ENCODE measurements at places on chromosomes 2 and 18.

GRCh38 chr18:46630160-46630559, 26.9 kb downstream of the LOXHD1 start:
- no peaks in the 10 kb centered on the region for H3K36me3 ChIP-seq
- peaks cover 5% of the 10 kb centered on the region for H3K4me1 ChIP-seq
- H3K27ac ChIP-seq = no peak overlapping the region
- DNase-seq = no peak

DNA sequence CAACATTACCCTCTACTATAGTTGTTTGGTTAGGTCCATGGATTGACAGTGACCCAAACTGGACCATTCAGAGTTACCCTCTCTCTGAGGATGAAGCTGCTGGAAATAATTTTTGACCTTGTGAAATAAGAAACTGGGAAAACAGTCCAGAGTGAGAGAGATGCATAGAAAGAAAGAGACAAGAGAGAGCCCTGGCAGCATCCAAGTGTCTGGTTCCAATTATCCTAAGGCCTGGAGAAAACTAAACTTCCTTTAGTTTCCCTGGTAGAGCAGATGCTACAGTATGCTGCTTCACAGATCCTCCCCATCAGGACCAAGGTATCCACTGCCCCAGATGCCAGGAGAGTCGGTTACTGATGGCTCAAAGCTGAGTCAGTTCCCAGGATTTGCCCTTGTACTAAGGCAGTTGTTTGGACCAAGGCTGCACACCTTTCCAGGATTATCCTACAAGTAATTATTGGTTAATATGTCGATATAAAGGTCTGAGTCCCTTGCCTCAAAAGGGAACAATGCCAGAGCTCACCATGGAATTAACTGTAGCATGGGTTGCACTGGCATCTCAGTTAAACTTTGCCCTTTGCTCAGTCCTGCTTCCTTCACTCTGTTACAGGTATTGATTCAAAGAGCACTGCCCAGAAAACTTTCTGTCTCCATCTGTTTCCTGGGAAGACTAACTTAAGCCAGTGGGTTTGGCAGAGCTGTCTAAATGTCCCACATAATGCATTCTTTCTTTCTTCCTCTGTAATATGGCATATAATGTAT, 14.6 kb upstream of the CHN1 start:
- H3K4me3 ChIP-seq = no peak overlapping the region
- H3K27me3 ChIP-seq = no peaks in the 10 kb centered on the region
- no peak overlapping the region for H3K27ac ChIP-seq
- no peaks in the 10 kb centered on the region for H3K4me1 ChIP-seq

GRCh38 chr18:61772293-61772848, 120.4 kb downstream of the RNF152 start:
- no peak for DNase-seq
- H3K4me1 ChIP-seq = no peaks in the 10 kb centered on the region
- H3K36me3 ChIP-seq = no peaks in the 10 kb centered on the region
- no peak overlapping the region for H3K27ac ChIP-seq

- H3K36me3 ChIP-seq = no peaks in the 10 kb centered on the region
- no peaks in the 10 kb centered on the region for H3K27me3 ChIP-seq
- no peak overlapping the region for H3K27ac ChIP-seq
- no peak for DNase-seq
These were observed 47.2 kb downstream of the MAP2 start for GRCh38 chr2:209471037-209471436.

GRCh38 chr2:35347561-35347960, 1008.0 kb upstream of the CRIM1 start:
- no peak for DNase-seq
- no peak overlapping the region for H3K27ac ChIP-seq
- no peak overlapping the region for H3K4me3 ChIP-seq
- H3K27me3 ChIP-seq = no peaks in the 10 kb centered on the region
- H3K36me3 ChIP-seq = no peaks in the 10 kb centered on the region
- H3K4me1 ChIP-seq = no peaks in the 10 kb centered on the region

All from CD4-positive, alpha-beta T cell (primary cell).